ENCODE measurements at places on chromosomes 12 and 14.

- no peak for DNase-seq
These were observed 274.7 kb downstream of the NEDD1 start for GRCh38 chr12:97181571-97182265.

- DNase-seq, result no peak
These were observed 71.2 kb downstream of the IRF2BPL start for GRCh38 chr14:76957224-76957891.

DNA sequence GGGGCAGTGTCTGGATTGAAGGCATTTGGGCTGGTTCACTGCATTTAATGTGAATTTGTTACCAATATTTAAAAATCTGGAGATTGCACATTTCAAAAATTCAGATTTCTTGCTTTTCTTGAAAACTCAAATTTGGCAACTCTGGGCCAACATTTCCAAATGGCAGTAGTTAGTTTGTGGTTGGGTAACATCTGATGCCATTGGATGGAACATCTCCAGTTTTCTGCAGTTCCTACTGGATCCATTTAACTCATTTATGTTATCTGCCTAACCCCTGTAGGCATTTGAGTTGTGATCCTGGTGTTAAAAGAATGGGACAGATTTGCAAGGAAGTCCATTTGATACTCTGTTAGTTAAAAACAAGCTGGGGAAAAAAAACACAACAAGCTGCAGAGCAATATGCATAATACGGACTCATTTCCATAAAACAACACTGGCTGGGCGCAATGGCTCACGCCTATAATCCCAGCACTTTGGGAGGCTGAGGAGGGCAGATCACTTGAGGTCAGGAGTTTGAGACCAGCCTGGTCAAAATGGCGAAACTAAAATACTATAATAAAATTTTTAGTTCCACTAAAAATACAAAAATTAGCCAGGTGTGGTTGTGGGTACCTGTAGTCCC is 7.9 kb downstream of the EIF2B2 start:
- DNase-seq, result no peak

GRCh38 chr14:38290601-38291188 is 34.8 kb upstream of the CLEC14A start:
- no peak for DNase-seq

- DNase-seq, result no peak
These were observed 7.4 kb downstream of the TCP11L2 start for GRCh38 chr12:106309671-106310505.

- no peak for DNase-seq
These were observed 427.7 kb downstream of the RAD51B start for GRCh38 chr14:68247274-68247673.

DNA sequence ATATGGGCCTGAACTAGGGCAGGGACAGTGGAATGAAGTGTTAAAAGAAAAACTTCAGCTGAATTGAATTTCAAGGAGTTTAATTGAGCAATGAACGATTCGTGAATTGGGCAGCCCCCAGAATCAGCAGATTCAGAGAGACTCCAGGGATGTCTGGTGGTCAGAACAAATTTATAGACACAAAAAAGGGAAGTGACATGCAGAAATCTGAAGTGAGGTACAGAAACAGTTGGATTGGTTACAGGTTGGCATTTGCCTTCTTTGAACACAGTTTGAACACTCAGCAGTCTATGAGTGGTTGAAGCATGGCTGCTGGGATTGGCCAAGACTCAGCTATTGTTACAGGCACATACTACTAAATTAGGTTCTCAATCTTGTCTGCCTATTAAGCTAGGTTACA is 9.7 kb upstream of the TBPL2 start:
- no peak for DNase-seq

DNA sequence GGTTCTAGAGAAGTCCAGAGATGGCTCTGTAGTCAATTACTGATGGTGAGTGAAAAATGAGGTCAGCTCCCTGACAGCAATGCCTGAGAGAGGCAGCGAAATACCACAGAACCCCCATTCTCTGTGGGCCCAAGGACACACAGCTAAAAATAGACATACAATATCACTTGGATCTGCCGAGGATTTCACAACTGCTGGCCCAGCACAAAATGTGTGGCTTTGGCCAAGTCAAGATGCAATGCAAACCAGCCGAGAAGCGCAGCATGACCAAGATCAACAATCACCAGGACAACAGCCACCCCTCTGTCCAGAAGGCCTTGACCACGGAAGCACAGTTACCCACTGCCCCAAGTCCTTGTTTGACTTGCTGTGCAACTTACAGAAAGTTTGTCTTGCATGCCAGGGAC is 52.2 kb downstream of the CKAP4 start:
- DNase-seq, result no peak

DNA sequence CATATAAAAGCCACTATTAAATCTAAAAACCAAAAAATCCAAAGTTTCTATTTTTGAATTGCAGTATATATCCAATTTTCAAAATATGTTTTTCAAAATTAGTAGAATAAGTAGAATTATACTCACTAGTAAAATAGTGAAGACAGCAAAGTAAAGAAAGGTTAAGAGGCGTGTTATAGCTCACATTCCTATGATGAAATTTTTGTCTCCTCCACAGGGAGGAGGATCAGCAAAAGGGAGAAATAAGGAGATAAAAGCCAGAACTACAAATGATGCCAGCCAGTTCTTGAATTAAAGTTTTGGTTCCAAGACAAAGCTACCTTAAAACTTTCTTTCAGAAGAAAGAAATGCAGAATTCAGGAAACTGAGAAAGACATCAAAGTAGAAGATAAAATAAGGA is 50.0 kb downstream of the C2CD5 start:
- DNase-seq, result no peak

- no peak for DNase-seq
These were observed 96.3 kb upstream of the EEA1 start for GRCh38 chr12:93025145-93026103.

GRCh38 chr12:95738024-95738611 is 52.4 kb downstream of the NTN4 start:
- no peak for DNase-seq

- no peak for DNase-seq
These were observed 67.1 kb upstream of the HIF1A start for GRCh38 chr14:61628016-61628725.

GRCh38 chr12:50924131-50924438 is 28.3 kb upstream of the HIGD1C start:
- no peak for DNase-seq

DNA sequence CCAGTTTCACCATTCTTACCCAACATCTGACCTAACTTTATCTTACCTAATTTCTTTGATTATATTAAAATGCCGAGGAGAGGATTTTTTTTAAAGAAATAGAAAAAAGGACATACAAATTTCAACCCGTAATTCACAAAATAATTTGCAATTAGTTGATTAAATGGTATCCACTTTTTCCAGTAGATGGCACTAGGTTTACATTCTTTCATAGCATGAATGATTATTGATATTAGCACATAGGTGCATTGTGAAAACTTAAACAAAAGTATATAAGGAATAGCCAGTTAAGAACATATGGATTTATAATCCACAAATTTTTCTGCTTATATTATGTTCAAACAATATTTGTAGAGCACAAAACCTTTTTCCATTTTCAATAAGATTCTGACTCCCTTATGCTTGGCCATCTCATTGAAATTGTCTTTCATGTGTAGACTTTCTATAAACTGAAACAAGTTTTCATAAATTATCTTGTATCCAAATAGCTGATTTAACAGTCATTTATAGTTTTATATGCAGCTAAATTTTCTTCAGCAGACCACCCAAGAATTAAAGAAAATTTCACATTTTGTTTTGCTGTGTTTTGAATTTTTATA is 35.3 kb downstream of the MSRB3 start:
- DNase-seq, result no peak

DNA sequence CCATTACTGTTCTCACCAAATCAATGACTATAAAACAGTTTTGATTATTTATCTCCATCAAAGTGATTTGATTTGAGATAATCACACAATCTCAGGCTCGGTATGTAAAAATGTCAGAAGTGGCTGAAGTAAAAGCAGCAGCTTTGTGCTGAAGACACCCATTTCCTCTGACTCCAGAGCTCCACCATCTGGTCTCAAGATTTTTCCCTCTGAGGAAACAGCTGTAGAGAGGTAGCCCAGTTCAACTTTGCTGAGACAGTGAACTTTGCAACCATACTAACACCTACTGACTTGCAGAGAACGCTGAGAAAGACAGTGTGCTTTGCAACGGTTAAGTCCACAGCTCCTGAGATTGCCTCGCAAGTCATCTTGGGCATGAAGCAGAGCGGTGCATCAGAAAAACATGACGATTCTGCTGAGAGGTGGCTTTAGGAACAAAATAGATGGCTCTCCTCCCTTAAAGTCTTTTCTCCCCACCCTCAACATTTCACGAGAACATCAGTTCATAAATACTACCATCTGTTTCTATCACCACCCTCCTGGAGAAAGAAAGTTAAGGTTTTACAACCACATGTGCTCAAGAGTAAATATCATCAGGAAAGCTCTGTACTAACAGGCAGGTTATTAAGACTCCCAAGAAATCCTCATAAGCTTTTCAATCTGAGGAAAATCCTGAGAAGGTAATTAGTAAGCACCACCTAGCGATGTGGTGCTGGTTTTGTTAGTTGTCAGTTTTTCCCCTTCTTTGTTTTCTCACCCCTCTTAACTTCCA is 34.8 kb downstream of the HIGD1C start:
- DNase-seq, result peak; percentile 7

GRCh38 chr14:23533652-23534435 is 17.7 kb downstream of the ZFHX2 start:
- no peak for DNase-seq

GRCh38 chr12:118377884-118378470 is 1.6 kb downstream of the SUDS3 start:
- peak; percentile 78 for DNase-seq

GRCh38 chr14:64755781-64756221 is 51.6 kb downstream of the PLEKHG3 start:
- DNase-seq, result no peak

DNA sequence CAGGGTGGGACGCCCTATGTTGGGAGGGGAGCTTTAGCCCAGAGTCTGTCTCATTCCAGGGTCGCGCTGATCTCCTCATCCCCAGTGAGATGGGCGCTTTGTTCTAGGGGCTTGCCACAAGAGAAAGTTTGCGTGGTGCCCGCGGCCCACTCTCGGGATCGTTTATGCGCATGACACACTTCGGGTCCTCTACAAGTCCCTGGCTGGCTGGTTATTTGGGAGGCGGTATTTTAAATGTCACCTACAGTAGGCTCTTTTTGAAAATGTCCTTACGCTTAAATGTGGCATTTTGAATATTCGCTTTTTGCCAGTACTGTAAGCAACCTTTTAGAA is 541 bp downstream of the GOLT1B start:
- DNase-seq, result no peak

GRCh38 chr14:89977668-89978067 is 21.9 kb downstream of the TDP1 start:
- no peak for DNase-seq

DNA sequence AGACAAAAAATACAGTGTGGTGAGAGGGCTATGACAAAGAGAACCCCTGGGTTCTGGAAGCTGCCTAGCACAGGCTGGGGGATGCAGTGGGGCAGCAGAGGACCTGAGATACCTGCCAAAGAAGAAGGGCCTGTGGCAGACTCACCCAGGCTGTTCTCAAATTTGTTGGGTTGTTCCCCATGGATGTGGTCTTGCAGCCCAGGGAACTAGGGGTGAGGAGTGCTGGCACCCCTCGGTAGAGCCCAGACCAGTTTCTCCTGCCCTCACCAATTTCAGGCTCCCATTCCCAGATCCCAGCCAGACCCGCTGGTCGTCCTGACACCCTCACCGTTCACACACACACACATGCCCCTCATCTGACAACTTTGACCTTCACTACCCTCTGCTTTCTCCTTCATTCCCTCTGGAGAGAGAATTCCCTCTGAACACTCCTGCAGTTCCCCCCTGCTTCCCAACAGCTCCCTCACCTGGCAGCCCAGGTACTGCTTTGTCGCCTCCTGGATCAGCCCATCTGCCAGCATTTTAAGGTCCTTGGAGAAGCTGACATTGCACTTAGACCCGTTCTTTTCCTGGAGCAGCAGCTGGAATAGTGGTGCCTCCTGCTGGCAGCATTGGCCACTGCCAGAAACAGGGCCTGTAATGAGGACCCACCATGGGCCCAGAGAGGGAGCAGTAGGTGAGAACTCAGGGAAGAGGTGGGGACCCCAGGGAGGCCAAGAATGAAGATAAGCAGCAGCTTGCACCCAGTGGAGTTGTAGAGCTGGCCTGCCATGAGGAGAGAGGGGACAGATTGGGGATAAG is 5.9 kb upstream of the GDF11 start:
- peak; percentile 74 for DNase-seq

DNA sequence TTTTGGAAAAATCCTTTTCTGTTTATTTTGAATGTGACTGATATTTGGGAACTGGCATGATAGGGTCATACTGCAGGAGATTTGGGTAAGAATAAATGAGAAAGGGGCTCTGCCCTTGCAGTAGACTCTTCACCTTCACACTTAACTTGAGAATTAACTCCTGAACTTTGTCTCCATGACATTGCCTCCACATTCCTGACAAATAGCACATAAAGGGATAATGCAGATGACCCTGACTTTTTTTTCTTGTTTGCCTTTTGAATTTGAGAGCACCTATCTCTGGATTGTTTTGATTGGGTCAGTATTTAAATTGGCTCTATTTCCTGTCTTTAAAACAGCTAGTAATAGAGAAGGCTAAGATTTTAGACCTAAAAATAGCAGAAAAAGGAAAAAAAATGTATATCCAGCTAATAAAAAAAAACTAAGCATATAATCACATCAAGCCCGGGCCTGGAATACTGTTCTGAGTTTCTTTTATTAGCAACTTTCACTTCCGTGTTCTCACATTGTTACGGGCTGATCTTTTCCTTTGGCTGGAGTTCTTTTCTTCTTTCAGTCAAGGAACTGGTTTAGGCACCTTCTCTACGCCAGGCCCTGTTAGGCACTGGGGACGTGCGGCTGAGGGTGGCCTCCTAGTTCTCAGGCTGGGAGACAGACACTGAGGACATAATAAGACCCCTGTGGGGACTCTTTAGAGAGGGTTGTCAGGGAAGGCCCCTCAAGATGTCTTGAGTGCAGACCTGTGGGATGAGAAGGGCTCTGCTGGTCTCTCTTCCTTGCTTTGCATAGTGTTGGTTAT is 53.1 kb upstream of the GNPNAT1 start:
- DNase-seq, result no peak

- no peak for DNase-seq
These were observed 72.8 kb downstream of the IRF2BPL start for GRCh38 chr14:76955575-76956315.

GRCh38 chr12:93290391-93290790 is 87.3 kb upstream of the NUDT4 start:
- DNase-seq, result no peak

- no peak for DNase-seq
These were observed 81.2 kb upstream of the OVCH1 start for GRCh38 chr12:29578731-29579130.

DNA sequence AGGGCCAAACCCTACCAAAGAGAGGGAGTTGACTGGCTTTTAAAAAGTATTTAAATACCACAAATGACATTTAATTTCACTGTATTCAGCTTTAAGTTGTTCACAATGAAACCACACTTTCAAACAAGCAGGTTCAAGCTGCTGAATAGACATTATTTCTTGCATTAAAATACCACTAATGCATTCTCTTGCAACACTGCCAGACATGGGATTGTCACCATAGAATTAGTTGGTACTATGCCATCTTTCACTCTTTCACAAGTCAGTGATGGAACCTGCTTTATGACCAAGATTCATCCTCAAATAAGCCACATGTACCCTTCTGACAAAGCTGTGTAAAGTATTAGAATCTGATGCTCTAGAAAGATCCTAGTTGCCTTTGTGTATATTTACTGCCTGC is 239.4 kb downstream of the PAWR start:
- DNase-seq, result no peak

GRCh38 chr14:95290871-95291431 is 28.8 kb downstream of the CLMN start:
- no peak for DNase-seq
